PC-3 (cell line): ENCODE measurements at places on chromosomes 2 and 18.

GRCh38 chr2:142716463-142717242 is 160.8 kb upstream of the KYNU start:
- no peak overlapping the region for H3K27ac ChIP-seq
- no peaks in the 10 kb centered on the region for H3K36me3 ChIP-seq
- H3K27me3 ChIP-seq, result no peaks in the 10 kb centered on the region
- no peak for DNase-seq
- no peak overlapping the region for H3K4me3 ChIP-seq
- H3K4me1 ChIP-seq, result no peaks in the 10 kb centered on the region

- no peaks in the 10 kb centered on the region for H3K27me3 ChIP-seq
- no peak overlapping the region for H3K27ac ChIP-seq
- DNase-seq, result no peak
- H3K4me1 ChIP-seq, result no peaks in the 10 kb centered on the region
- H3K4me3 ChIP-seq, result no peak overlapping the region
Observed at GRCh38 chr2:219919506-219919905, 292.1 kb downstream of the SLC4A3 start.

DNA sequence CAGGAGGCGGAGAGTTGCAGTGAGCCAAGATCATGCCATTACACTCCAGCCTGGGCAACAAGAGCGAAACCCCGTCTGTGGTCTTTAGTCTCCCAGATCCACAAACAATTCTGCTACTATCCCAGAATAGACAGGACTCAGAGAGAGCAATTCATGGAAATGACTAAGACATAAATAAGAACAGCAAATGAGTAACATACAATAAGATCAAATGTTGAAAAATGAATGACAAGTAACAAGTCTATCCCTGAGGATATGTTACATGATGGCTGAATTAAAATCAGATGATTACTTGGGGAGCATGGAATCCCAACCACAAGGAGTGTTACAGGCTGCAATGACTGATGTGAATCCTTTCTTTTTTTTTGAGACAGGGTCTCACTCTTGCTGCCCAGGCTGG is 10.3 kb downstream of the ARL5A start:
- no peaks in the 10 kb centered on the region for H3K4me1 ChIP-seq
- H3K27ac ChIP-seq, result no peak overlapping the region
- no peaks in the 10 kb centered on the region for H3K27me3 ChIP-seq
- H3K4me3 ChIP-seq, result no peak overlapping the region
- DNase-seq, result no peak

DNA sequence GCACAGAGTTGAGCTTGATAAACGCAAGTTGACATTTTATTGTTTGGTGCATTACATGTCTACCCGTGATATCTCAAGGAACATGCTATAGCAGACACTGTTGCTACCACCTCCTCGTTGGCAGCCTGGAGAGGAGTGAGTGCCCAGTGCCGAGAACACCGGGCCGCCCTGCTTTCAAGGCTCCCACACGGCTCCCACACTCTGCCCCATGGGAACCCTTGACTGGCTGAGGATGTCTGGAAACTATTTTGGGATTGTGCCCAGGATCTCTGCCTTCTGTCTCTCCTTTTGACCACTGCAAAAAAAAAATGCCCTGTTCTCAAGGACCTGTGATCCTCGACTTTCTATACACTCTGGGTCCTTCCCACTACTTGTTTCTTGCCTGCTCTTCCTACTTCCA is 21.1 kb downstream of the TET3 start:
- H3K27ac ChIP-seq, result no peak overlapping the region
- DNase-seq, result no peak
- peaks cover 41% of the 10 kb centered on the region for H3K4me1 ChIP-seq
- no peak overlapping the region for H3K4me3 ChIP-seq
- no peaks in the 10 kb centered on the region for H3K27me3 ChIP-seq

DNA sequence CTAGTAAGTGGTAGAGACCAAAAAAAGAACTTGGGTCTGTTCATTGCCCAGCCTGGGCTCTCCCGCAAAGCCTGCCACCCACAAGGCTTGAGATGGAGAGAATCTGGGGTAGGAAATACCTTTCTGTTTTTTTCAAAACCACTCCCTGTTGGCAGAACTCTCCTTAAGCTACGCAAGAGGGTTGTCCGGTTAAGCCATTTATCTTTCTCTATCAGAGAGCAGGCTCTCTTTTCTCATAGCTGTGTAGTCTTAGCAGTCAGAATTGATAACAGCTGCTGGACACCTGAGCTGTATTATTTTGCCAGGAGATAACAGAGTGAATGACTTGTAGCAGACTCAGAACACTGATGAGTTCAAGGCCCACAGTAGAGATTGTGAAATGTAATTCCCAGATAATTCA is 1088.1 kb downstream of the TSN start:
- H3K4me1 ChIP-seq, result peaks cover 7% of the 10 kb centered on the region
- H3K27me3 ChIP-seq, result no peaks in the 10 kb centered on the region
- H3K36me3 ChIP-seq, result no peaks in the 10 kb centered on the region
- DNase-seq, result no peak
- no peak overlapping the region for H3K27ac ChIP-seq

GRCh38 chr2:179646173-179646769 is 215.1 kb downstream of the ZNF385B start:
- no peaks in the 10 kb centered on the region for H3K27me3 ChIP-seq
- no peak overlapping the region for H3K4me3 ChIP-seq
- no peaks in the 10 kb centered on the region for H3K4me1 ChIP-seq
- DNase-seq, result no peak

DNA sequence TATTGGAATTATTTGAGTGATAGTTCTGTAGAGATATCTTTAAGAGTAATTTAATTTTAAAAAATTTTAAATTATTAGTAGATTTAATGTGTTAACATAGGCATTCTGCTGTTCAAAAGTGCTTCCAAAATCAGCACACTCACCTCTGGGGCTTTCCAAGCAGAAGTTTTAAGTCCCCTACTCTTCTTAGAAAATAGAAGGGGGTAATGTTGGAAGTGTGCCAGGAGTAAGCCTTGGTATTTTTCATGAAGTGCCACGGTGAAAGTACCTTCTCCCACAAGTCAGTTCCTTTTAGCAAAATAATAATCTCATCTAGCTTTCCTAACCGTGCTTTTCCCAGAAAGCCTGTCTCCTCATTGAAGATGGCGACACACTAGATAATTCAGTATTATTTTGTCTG is 3.9 kb upstream of the TNFRSF11A start:
- no peak for DNase-seq
- no peaks in the 10 kb centered on the region for H3K36me3 ChIP-seq
- H3K4me1 ChIP-seq, result no peaks in the 10 kb centered on the region

GRCh38 chr18:54191352-54191751 is 33.1 kb downstream of the MBD2 start:
- peaks cover 8% of the 10 kb centered on the region; the same call in 1 of the 2 replicates for H3K36me3 ChIP-seq
- no peak overlapping the region for H3K4me3 ChIP-seq
- DNase-seq, result peak; percentile 35
- H3K27me3 ChIP-seq, result no peaks in the 10 kb centered on the region
- H3K27ac ChIP-seq, result no peak overlapping the region

DNA sequence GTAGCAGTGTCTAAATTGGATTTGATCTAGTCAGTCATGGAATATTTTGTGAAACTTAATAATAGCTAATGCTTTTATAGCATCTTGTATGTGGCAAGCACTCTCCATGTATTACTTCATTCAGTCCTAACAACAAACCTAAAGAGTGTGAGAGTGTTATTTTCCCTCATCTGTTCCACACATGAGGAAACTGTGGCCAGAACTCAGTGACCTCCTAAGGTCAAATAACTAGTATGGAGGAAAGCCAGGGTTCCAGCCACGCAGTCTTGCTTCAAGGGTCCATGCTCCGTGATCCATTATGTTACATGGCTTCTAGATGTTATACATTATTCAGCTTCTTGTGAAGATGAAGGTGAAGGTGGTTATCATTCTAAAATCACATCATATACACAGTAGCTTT is 45.5 kb downstream of the TWSG1 start:
- no peaks in the 10 kb centered on the region for H3K4me1 ChIP-seq
- peaks cover 8% of the 10 kb centered on the region for H3K36me3 ChIP-seq
- H3K27me3 ChIP-seq, result no peaks in the 10 kb centered on the region

GRCh38 chr2:112836695-112837117 is at the start of gene IL1B:
TSS of gene IL1B (minus strand) at chr2:112836779. CDS start at chr2:112836229, 550 bp downstream.
- peak within 1 kb of the TSS; percentile 62 for H3K4me3 ChIP-seq
- DNase-seq, result peak; percentile 95
- H3K4me1 ChIP-seq, result peaks cover 52% of the 10 kb centered on the region
- peaks cover 9% of the 10 kb centered on the region for H3K36me3 ChIP-seq
- peak within 1 kb of the TSS; percentile 96 for H3K27ac ChIP-seq

GRCh38 chr18:5424903-5425664 is 118.7 kb downstream of the EPB41L3 start:
- H3K4me1 ChIP-seq, result no peaks in the 10 kb centered on the region
- H3K27me3 ChIP-seq, result 0 out of 2 replicates have a peak, but pooled peaks cover 5% of the 10 kb centered on the region
- H3K4me3 ChIP-seq, result no peak overlapping the region
- peak; percentile 51 for DNase-seq

GRCh38 chr2:74865770-74866674 is 32.1 kb downstream of the HK2 start:
- H3K27me3 ChIP-seq, result no peaks in the 10 kb centered on the region
- H3K36me3 ChIP-seq, result peaks cover 41% of the 10 kb centered on the region
- DNase-seq, result peak; percentile 78
- H3K4me3 ChIP-seq, result no peak overlapping the region
- peak overlapping the region; percentile 47 for H3K27ac ChIP-seq

- H3K4me3 ChIP-seq, result no peak overlapping the region
- no peaks in the 10 kb centered on the region for H3K4me1 ChIP-seq
- no peak for DNase-seq
Observed at GRCh38 chr2:239737144-239737463, 288.0 kb downstream of the NDUFA10 start.

GRCh38 chr2:176091329-176092258 is 927 bp upstream of the HOXD13 start:
- peaks cover 7% of the 10 kb centered on the region; the same call in 1 of the 2 replicates for H3K4me1 ChIP-seq
- peaks cover 40% of the 10 kb centered on the region for H3K27me3 ChIP-seq
- no peaks in the 10 kb centered on the region for H3K36me3 ChIP-seq
- H3K27ac ChIP-seq, result no peak overlapping the region
- DNase-seq, result no peak

- DNase-seq, result peak; percentile 95
- peaks cover 50% of the 10 kb centered on the region for H3K4me1 ChIP-seq
- H3K27me3 ChIP-seq, result no peaks in the 10 kb centered on the region
- peak overlapping the region; percentile 9; the same call in 1 of the 2 replicates for H3K4me3 ChIP-seq
Observed at GRCh38 chr2:142874293-142874814, 3.1 kb upstream of the KYNU start.
